ENCODE measurements at places on chromosomes 1 and 21.

- no peak for DNase-seq
Measured at GRCh38 chr1:12178511-12178910, 11.7 kb downstream of the TNFRSF1B start.

GRCh38 chr1:82511441-82511840 lies 710.7 kb downstream of the ADGRL2 start:
- no peak for DNase-seq

- no peak for DNase-seq
Measured at GRCh38 chr21:27379354-27379753, 412.5 kb upstream of the ADAMTS5 start.

DNA sequence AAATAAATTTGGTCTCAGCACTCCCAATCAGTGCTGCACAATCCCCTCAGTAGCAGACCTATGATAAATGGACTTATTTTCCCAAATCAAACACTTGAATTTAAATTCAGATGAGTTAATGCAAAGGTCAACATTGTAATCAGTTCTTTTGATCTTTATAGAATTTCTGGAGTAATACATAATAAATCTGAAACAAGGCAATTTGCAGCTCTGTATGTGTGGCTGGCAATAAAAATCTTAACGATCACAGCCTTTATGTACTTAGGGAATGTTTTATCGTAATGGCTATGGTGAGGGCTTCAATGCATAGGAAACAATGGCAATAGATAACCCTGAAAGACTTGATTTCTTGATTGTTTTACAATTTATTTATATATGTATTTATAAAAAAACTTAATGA lies 91.4 kb downstream of the GPATCH2 start:
- no peak for DNase-seq

DNA sequence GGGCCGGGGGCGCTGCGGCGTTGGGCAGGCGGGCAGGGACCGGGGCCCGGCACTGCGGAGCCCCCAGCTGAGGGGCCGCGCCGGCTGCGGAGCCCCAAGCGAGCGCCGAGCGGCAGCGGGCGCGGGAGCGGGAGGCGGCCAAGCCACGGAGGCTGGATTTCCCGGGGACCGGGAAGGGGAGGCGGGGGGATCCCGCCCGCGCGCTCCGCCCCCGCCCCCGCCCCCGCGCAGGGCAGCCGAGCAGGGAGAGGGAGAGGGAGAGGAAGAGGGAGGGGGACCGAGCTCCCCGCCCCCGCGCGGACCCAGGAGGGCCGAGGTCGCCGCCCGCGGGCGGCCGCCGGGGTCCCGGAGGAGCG lies at the start of gene DLGAP3:
Gene DLGAP3 (minus strand): TSS at position 154 of the 356 bp plus-strand sequence. CDS start 24,267 bp downstream, outside the sequence.
- peak; percentile 81 for DNase-seq

DNA sequence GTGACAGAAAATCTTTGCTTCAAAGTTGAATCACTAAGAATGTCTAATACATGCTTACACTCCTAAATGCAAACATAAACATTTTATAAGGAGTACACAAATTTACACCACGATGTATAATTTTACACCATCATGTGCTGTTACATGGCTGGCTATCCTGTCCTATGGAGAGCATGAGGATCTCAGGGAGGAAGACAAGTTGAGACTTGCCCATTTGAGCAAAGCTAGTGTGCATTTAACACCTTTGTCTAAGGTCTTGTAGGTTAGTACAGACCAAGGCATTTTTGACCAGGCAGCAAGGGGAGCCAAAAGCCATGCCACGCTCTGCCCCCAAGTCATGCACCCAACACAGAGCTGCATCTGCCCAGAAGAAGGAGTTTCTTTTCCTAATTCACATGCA lies 14.5 kb upstream of the COG2 start:
- DNase-seq = no peak

- no peak for DNase-seq
Measured at GRCh38 chr1:2912424-2913061, 108.7 kb upstream of the ACTRT2 start.
